Endothelial cell of umbilical vein (primary cell): ENCODE measurements at places on chromosomes 6 and 20.

DNA sequence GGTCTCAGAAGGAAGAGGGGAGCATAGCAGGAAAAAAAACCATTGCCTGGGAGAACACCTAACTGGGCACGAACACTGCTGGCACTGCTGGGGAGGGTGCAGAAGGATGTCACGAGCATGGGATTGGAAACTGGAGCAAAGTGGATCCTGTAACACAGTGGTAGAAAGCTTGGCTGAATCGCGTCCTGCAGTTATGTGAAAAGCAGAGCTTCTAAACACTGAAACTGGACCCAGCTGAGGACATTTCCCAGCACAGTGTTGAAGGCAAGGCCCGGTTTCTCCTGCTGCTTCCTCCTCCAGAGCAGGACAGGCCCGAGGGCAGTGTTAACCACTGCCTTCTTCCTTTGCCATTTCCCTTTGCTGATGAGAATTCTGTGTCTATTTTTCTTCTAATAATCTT is 6.7 kb downstream of the APMAP start:
- DNase-seq, result no peak

DNA sequence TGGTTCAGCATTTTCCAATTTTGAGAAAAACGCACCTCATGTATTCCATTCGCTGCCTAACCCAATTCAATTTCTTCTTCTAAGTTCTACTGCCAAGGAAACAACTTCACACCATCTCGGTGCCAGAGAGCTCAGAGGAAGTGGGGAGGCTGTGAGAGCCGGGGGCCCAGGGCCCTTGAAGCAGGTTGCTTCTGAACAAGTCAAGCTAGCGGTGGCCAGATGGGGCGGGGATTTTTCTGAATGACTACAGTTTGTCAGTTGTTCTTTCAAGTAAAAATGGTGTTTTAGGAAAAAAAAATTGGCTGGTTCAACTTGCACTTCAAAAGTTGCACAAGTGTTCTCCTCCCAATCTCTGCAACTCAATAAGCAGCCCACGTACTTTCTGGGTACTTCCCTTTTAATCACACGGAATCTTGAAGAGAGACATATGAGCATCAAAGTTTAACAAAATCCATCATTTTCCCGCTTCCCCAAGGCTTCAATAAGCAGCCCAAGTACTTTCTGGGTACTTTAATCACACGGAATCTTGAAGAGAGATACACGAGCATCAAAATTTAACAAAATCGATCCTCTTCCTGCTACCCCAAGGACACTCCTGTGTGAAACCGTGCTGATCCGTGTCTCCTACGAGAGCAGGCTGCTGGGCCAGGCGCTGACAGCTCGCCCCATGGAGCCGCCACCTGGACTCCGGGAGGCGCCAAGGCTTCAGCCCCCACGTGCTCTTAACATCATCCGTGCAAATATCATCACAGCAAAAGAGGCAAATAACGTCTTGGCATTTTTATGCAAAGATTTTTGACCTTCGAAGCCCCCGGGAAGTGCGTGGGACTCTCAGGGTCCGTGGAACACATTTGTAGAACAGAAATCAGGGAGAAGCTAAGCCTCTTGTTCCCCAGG is 186.7 kb upstream of the PDE10A start:
- no peak for DNase-seq

DNA sequence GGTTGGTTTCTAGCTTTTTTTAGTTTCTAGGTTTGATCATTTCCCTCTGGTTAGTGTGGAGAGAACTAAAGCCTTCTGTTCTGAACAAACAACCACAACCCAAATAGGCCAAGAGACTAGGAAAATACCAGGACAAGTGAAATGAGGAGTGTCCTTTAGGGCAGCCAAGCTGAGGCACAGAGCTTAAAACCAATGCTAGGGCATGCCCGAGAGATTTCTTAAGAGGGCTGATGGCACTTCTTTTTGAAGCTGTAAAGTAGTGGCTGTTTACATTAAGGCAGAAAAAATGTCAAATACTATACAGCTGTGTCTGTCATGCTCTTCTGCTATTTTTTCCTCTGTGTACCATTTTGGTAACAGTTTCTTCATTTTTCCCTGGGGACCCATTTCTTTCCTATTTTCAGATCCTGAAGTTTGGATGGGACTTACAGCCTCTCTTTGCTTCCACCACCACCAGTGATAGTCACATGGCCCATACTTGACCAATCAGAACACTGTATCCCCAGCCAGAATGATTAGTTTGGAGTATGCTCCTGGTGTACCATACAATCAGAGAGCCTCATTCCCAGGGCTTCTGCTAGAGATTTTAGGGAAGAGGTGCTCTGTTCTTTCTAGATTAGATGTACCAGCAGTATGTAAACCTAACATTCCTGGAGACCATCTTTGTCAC is 154.4 kb downstream of the BMP2 start:
- DNase-seq, result no peak

DNA sequence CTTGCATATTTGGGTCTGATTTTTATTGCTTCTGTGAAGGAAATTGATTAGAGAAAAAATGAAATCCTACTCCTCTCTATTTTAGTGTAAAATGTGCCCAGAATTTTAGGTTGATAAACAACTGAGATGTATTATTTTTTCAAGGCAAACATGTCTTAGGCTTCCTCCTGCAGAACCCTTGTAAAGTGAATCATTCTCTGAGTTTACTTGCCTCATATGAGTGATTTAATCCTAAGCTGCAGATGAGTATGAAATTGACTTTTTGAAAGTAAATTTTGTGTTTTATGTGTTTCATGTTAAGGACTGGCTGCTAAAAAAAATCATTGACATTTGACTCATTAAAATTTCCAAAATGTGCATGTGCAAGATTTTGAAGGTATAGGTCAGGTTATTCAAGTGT is 138.5 kb upstream of the PHACTR1 start:
- no peak for DNase-seq

GRCh38 chr20:54038961-54039360 is 31.4 kb downstream of the BCAS1 start:
- no peak for DNase-seq

- no peak for DNase-seq
Measured at GRCh38 chr6:6915219-6915618, 192.5 kb upstream of the RREB1 start.

DNA sequence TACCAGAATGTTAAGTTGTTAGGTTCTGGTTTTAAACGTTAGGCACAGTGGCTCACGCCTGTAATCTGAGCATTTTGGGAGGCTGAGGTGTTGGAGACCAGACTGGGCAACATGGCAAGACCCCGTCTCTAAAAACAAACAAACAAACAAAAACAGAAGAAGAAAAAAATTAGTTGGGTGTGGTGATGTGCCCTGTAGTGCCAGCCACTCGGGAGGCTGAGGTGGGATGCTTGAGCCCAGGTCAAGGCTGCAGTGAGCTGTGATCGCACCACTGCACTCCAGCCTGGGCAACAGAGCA is 19.4 kb downstream of the NOL4L start:
- no peak for DNase-seq

- DNase-seq, result no peak
Measured at GRCh38 chr6:36577301-36577700, 16.9 kb upstream of the SRSF3 start.

DNA sequence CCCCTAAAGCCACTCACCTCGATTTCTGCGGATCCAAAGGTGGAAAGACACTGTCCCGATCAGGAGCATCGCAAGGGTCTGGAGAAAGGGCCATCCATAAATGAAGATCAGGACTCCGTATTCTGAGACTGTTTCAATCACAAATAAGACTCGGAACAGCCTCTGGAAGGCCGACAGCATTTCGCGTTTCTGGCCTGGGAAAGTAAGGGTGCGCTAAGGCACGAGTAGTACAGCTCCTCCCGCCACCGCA is 44.6 kb downstream of the DPPA5 start:
- no peak for DNase-seq

DNA sequence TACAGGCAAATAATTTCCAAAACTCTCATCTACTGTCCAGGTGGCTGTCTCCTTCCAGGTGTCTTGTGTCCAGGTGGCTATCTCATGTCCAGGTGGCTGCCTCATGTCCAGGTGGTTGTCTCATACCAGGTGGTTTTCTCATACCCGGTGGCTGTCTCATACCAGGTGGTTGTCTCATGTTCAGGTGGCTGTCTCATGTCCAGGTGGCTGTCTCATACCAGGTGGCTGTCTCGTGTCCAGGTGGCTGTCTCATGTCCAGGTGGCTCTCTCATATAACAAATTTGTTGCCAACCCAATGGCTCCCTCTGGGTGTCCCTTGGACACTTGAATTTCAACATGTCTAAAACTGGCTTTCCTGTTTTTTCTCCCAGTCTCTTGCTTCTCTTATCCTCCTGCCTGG is 14.3 kb upstream of the SLC22A3 start:
- DNase-seq, result no peak

GRCh38 chr20:20223981-20224380 is 143.9 kb upstream of the INSM1 start:
- DNase-seq, result no peak

DNA sequence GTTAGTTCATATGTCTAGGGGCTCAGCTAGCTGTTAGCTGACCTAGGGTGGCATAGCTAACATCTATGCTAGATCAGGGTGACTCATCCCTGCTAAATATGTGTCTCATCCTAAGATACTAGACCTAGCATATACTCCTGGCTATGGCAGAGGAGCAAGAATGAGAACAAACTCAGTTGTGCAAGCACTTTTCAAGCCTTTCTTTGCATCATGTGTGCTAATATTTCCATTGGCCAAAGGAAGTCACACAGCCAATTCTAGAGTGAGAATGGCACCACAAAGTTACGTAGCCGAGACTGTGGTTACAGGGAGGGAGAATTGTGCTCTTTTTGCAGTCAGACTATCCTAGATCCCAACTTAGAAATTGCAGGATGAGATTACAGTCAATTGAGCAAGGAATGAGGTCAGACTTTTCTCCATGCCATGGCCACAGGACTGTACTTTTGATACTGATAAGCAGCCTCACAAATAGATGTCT is 78.7 kb downstream of the PLCB4 start:
- no peak for DNase-seq

- DNase-seq, result peak; percentile 71
Measured at GRCh38 chr6:41942067-41942851, 651 bp upstream of the CCND3 start.

GRCh38 chr20:33438481-33438880 is 5.1 kb downstream of the SNTA1 start:
- no peak for DNase-seq

- DNase-seq, result peak; percentile 75
Measured at GRCh38 chr20:51554538-51555165, 12.1 kb upstream of the NFATC2 start.

DNA sequence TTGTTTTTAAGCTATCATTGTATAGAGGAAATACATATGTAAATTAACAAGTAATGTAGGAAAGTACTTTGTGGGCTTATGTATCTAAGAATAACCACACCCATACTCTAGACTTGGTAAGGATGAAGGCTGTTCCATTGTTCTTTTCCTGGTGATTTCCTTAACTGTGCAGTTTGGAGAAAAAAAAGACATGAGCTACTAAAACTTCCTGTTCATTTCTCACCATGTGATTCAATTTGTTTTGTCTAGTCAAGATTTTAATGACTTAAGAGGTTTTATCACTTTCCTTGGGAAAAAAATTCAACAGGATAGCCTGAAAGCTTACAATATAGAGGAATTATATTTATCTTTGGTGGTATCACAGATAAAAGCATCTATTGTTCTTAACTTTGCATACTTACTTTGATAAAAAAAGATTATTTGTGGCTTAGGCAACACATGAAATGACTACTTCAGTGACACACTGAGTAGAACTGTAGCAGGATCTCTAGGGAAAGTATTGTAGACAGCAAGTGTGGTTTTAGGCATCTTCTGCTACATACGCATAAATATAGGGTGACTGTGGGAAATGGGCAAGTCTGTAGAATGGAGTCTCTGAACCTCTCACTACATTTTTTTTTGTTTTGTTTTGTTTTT is 80.3 kb downstream of the GJA1 start:
- DNase-seq, result peak; percentile 93

DNA sequence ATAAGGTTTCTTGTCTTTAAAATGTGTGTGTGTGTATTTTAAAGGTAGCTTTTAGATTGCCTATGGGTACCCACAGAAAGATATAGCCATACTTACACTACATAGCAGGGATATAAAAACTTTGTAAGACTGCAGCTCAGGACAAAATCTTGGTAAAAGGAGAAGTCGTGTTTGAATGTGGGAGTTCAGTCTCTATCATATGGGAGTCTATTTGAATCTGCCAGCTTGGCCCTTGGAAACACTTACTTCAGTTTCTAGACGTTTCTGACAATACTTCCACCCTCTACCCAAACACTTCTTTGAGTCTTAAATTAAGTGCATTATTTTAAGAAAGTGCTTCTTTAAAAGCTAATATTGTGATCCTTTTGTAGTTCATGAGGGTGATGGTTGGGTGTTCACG is 155.7 kb downstream of the CARMIL1 start:
- DNase-seq, result no peak

DNA sequence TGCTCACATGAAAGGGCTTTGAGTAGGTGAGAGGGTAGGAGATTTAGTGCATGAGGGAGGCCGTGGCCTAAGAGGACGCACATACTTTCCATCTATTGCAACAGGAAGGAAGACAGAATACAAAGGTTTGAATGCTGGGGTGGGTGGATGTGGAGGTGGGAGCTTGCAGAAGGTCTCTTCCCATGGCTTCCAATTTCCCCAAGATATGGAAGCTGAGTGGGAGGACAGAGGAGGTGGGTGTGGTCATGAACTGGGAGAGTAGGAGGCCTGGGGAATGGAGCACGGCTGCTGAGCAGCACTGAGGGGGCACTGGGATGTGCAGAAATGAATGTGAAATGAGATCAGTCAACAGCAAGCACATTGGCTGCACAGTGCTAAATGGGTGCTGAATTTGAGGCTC is 70.3 kb downstream of the SCML4 start:
- no peak for DNase-seq

GRCh38 chr6:12324748-12325147 is 34.6 kb downstream of the EDN1 start:
- DNase-seq, result no peak

DNA sequence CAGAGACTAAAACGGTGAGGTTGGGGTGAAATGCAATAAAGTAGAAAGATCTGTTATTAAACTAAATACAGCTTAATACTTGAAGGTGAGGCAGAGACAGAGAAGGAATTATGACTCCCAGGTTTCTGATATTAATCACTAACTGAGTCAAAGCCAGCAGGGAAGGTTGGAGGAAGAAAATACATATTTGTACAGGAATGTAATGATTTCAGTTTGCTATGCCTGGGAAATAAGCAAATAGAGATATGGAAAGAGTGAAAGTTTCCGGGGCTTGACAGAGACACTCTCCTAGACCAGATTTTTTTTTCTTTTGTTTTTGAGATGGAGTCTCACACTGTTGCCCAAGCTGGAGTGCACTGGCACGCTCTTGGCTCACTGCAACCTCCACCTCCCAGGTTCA is 76.8 kb downstream of the PTPRK start:
- no peak for DNase-seq

DNA sequence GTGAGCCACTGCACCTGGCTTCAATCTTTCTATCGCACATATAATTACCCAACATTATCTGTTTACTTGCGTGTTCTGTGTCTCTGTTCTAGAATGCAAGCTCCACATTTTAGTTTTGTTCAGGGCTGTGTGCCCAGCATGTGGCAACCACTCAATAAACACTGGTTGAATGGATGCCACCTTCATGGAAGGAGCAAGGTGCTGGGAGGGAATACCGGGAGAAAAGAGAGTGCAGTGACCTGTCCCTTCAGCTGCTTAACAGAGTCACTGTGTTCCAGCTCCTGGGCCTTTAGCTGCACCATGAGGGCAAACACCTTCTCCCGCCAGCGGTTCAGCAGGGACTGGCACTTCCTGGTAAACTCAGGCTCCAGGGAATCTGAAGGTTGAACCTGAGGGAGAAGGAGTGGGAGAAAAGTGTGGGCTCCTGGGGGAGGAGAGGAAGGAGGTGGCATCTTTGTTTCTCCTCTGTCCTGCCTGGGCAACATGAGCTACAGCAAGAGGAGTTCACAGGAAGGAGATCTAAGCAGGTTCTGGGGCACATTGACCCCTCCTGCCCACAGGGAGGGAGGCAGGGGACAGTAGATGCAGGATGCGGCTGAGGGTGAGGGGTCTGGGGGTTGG is 7.7 kb downstream of the CCHCR1 start:
- no peak for DNase-seq
